ENCODE measurements at places on chromosomes 6 and 20.
A peak's percentile ranks its signal among the peaks of the same experiment; 100 is the strongest.

DNA sequence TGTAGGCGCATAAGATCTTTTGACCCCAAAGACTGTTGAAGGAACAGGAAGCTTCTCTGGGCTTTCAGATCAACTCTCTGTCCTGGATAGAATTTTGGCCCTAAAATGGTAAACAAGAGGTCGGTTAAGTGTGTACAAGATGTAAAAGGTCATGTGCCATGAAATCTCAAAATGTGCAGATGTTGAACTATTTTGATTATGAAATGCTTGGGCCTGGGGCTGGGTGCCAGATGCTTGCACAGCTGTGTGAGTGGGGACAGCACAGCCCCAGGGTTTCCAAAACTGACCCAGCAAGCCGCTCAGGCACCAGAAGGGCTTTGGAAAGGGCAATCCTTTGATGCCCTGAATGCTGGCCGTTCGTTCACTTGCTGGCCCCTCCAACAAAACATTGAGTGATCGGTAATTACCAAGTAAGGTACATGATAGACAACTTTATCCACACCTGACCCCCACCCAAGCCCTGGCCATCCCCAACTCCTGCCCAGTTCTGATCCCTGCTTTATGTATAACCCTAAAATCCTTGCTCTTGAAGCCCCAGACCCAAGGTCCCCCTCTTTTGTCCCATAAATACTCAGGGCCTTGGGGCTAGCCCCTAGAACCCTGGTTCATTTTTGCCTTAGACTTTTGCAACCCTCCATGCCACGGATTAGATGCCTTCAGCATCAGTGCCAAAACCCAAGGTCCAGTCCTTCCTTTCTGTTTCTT is 1.9 kb downstream of the TMEM239 start:
- no peak for DNase-seq

- DNase-seq = no peak
These were observed 51.9 kb upstream of the GNRH2 start for GRCh38 chr20:2991532-2991931.

- no peak for DNase-seq
These were observed 11.5 kb downstream of the FGD2 start for GRCh38 chr6:37016995-37017394.

GRCh38 chr20:64138276-64138815 is 25.9 kb upstream of the MYT1 start:
- DNase-seq = no peak

DNA sequence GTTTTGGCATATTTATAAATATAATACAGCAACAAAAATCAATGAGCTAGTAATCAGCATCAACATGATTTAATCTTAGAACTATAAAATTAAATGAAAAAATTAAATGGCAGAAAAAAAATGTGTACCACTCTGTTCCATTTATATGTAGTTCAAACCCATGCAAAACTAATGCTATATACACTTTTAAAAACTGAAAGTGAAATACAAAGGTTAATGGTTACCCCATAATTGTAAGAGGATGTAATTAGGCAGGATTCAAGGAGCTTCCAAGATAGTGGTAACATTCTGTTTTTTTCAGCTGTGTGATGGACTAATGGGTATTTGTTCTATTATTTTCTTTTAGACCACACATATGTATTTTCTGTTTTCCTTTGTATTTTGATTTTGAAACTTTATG is 492.1 kb downstream of the UTRN start:
- DNase-seq = no peak

GRCh38 chr6:70849348-70850069 is 107.4 kb downstream of the B3GAT2 start:
- DNase-seq = no peak

DNA sequence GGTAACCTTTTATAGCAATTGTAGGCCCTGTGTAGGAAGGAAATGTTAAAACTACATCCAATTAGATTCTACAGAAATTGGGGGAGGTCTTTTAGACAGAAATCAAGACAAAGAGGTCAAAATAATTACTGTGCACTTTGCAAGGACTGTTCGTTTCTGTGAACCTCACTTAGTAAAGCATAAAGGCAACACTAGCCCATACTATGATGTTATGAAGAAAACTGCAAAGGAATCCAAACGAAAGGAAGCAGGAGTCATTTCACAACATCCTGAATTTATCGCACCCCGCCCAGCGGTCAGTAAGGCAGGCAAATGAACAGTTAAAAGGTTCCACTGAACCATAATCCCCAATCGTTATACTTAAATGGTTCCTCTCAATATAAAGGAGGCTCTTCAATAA is 429.5 kb upstream of the ARID1B start:
- no peak for DNase-seq

DNA sequence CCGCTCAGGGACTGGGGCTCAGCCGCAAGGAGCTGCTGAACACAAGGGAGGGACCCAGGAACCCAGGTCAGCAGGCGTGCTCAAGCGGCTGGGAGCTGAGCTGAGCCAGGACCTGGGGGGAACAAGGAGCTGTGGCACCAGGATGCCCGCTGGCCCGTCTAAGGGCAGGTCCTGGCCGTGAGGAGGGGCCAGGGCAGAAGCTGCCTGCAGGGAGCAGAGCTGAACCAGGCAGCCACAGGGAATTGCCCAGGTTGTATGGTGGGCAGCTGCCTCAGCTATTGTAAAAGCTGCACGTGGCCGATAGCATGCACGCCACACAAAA is 133.3 kb downstream of the AGPAT4 start:
- DNase-seq = no peak

- DNase-seq = peak; percentile 10
These were observed 56.9 kb downstream of the FAM229B start for GRCh38 chr6:112144145-112144926.

DNA sequence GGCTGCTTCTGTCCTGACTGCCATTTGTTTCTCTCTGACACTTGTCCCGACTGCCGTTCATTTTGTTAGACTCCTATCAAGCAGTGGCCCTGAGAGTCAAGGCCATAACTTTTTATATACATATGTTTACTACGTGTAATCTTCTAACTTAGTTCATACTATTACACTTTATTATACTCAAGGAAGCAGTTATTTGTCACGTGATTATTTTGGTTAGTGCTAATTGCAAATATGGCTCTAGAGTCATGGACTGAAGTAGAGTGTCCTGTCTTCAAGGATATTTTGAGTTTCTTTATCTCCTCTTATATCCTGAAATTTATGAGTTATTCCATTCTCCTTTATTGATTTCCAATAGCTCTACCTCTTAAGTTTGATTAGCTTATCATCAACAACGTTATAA is 294.2 kb upstream of the RNF217 start:
- no peak for DNase-seq

DNA sequence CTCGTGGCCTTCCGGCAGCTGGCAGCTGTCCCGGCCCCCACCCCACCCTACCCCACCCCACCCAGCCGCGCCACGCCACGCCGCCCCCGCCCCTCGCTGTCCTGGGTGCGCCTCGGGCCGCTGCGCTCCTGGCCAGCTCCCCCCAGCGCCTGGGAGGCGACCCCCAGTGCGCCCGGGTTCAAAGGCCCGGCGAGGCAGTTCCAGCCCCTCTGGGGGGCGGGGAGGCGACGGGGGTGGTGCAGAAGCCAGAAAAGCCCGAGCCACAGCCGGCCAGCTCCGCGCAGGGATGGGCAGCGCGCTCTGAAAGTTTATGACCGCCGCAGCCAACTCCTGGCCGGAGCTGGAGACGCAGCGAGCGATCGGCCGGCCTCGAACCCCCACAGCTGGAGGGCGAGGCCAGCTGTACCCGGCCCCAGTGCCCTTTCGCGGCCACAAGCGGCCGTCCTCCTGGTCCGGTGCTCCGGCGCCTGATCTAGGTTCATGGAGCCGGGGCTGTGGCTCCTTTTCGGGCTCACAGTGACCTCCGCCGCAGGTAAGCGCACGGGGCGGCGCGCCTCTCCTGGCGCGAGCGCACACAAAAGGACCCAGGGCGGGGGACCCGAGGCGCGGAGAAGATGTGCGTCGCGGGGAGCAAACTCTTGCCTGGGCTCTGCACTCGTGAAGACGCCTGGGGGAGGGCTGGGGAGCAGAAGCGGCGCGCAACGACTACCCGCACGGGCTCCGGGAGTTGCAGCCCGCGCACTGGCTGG is at the start of gene EDN3:
Gene EDN3 (plus strand): TSS at position 279 of the 749 bp plus-strand sequence. CDS start 202 bp downstream, at position 481.
- no peak for DNase-seq

GRCh38 chr20:25236450-25237304 is 11.2 kb upstream of the PYGB start:
- DNase-seq = no peak

DNA sequence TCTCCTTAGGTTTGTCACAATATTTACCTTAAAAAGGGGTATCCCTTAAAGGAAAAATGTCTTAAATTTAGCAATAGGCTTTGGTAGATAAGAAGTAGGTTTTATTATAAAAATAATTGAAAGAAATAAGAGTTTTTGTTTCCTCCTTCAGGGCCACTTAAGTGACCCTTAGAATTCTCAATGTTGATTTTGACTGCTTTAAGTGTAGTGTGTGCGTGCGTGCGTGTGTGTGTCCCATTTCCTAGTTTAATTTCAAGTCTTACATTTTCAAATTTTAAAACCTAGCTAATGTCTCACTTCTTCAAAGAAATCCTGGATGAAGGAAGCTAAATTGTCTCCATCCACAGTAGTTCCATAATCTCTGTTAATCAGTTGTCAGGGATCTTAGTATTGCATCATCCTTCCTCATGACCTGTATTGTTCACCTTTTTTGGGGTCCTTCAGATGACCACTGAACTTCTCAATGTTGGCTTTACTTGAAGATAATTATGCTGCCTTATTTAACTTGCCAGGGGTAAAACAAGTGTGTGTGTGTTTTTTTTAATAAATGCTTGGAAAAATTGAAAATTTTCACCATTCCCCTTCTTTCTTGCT is 50.7 kb upstream of the TFB1M start:
- DNase-seq = no peak

- no peak for DNase-seq
These were observed 68.6 kb downstream of the TENT5A start for GRCh38 chr6:81683912-81684311.

DNA sequence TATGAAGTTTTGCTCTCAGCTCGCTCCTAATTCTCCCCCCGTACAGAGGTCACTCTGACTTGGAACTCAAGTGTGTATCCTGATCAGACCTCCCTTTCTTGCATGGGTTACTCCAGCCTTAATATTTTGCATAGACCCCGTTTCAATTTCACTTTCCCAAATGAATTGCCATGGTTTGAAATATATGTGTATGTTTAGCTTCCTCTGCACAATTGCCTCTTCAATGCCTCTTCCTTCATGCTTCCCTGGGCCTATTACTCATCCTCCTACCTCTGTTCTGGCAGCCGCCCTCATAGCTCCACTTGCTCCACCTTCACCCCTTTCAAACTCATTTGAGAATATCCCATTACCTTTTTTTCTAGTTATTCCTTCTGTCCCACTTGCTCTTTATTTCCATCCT is 90.0 kb upstream of the SAMD5 start:
- DNase-seq = no peak

DNA sequence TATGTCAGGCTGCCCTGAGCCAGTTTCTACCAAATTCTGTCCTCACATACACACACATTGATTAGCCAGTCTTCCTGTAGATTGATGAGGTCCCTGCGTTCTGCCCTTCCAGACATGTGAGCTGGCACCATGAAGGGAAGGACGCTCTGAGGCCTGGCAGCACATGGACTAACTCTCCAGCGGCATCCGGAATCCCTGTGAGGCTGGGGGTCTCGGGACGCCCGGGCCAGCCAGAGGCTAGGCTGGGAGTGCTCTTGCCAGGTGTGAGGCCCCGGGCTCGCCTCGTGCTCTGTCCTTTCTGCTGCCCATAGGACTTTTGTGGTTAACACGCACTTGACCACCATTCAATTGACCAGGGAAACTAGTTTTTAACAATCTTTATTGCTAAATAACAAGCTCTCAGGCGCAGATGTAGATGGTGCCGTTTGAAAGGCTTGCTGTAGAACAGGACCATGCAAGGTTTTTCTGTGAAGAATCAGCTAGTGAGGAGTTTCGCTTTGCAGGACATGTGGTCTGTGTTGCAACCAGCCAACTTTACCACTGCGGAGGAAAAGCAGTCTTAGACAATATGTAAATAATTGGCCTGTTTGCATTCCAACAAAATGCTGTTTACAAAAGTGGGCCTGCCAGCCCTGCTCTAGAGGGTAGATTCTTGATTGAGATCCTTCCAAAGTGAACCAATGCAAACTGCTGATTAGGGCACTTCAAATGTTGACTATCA is 29.3 kb downstream of the FOXF2 start:
- DNase-seq = no peak

DNA sequence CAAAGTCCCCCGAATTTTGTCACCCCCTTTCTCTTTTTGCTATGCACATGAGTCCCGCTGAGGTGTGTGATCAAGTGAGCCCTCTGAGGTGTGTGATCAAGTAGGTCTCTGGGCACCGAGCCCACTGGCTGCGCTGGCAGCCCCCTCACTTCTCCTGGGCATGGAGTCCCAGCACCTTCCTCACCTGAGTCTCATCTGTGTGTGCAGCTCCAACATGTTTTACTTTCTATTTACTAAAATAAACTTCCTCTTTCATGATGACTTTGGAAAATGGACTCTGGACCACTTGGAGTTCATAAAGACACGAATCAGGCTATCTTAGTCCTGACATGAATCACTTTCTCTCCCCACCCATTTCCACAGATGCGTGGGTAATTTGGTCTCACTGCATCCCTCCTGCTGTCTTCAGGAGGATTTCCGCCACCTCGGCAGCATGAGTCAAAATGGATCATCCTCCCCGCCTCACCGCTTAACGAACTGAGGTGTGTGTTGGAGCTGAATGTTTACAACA is 39.8 kb downstream of the PRDM1 start:
- no peak for DNase-seq

GRCh38 chr20:33338467-33339258 is 55.6 kb downstream of the BPIFB1 start:
- DNase-seq = no peak

GRCh38 chr20:4261333-4262284 is 246.3 kb upstream of the RNF24 start:
- DNase-seq = no peak

- DNase-seq = no peak
These were observed 16.2 kb downstream of the FRS3 start for GRCh38 chr6:41763470-41763869.

- DNase-seq = no peak
These were observed 15.3 kb upstream of the C6orf58 start for GRCh38 chr6:127561660-127562059.

DNA sequence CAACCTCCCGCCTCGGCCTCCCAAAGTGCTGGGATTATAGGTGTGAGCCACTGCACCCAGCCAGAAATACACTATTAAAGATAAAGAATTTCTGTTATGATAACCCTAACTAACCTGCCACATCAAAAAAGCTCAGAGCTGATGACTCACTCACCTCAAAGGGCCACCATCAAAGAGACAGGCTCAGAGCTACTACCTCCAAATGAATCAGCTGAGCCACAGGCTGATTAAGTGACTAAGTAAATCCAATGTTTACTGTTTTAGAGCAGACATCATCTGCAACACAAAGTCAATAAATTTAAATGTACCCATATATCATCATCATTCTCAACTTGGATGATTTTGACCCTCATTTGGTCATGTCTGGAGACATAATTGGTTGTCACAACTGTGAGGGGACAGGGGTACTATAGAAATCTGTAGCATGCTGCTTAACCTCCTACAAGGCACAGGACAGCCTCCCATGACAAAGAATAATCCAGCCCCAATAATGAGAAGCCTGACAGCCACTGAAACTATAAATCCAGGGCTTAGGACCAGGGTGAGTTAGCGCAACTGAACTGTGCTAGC is 106.5 kb downstream of the ATP9A start:
- DNase-seq = peak; percentile 15
